ENCODE measurements at places on chromosomes 16 and 17.

DNA sequence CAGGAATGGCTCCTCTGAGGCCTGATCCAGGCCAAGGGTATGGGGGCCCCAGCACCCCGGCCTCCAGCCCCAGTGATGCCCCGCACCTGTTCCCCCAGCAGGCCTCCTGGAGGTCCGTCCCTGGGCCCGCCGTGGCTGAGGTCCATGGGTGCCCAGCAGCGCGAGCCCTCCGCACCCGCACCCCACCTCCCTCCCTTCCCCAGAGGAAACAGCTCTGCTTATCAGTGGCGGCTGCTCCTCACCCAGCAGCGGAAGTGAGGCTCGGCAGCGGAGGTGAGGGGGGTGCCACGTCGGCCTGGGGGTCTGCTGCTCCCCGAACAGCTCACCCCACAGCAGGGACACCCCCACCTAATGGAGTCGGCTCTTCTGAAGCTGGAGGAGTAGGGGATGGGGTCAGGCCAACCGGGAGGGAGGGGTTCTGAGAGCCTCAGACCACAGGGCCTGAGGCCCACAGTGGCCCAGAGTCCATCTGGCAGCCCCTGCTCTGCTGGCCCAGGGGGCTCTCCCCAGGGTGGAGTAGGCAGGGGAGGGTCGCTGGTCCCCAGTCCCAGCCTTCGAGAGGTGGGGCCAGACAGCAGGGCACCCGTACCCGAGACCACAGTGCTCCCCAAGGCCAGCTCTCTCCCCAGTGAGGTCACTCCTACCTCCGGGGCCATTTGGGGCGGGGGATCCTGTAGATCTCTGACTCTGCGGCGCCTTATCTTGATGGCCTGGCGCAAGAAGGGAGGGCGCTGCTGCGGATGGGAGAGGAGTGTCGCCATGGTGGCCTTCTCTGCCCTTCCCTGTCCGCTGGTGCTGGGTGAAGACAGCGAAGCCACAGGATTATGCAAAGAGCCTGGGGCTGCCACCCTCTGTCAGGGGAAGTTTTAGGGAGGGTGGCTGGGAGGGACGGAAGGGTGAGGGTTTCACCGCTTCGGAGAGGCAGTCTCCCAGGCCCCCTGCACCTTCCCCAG, at the start of gene UNC13D:
UNC13D (minus strand) TSS at position 828 of the 953 bp plus-strand sequence; CDS start at position 761, 67 bp downstream.
- DNase-seq, result peak; percentile 63

DNA sequence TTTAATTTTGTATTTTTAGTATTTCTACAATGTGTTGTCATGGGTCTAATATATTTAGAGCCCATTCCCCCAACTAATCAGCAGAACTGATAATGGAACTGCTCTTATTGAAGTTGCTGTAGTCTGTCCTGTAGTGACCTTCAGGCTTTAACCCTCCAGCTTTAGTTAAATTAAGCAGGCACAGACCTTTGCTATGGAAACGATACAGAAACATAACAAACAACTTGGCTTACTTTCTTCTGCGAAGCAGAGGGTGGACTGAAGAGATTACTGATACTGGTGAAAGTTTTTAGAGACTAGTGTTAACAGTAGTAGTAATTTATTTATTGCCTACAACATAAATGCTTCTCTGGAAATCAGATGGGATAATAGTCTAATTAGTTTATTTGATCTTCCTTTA, 61.4 kb downstream of the NFATC3 start:
- no peak for DNase-seq

- DNase-seq, result no peak
Measured at GRCh38 chr16:2226245-2226793, 2.9 kb downstream of the E4F1 start.

GRCh38 chr16:57166951-57167350, 18.9 kb downstream of the PSME3IP1 start:
- no peak for DNase-seq

DNA sequence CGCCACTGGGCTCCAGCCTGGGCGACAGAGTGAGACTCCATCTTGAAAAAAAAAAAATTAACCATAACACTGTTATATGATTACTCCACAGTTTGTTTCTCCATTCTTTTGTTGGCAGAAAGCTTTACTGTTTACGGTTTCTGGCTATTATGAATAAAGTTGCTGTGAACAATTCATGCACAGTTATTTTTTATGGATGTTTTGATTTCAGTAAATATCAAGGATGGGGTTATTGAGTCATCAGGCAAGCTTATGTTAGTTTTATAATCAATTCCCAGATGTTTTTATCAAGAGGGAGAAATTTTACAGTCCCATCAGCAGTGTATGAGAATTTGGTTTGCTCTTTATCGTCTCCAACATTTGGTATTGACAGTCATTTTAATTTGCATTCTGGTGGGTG, 67.9 kb downstream of the TAOK1 start:
- DNase-seq, result no peak

- DNase-seq, result no peak
Measured at GRCh38 chr16:86219655-86220445, 290.5 kb upstream of the FOXF1 start.

DNA sequence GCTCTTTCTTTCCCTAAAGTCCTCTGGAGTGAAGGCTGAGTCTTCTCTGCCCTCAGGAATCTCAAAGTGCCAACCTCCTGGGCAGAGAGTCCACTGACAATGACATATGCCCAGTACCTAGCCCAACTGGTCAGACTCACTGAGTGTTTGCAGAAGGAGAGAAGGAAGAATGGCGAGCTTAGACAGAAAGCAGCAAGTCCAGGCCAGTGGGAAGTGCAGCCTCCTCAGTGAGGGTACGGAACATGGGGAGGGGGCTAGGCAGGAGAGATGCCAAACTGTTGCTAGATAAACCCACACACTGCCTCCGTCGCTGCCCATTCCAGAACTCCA, 678 bp downstream of the EXOC7 start:
- DNase-seq, result no peak

DNA sequence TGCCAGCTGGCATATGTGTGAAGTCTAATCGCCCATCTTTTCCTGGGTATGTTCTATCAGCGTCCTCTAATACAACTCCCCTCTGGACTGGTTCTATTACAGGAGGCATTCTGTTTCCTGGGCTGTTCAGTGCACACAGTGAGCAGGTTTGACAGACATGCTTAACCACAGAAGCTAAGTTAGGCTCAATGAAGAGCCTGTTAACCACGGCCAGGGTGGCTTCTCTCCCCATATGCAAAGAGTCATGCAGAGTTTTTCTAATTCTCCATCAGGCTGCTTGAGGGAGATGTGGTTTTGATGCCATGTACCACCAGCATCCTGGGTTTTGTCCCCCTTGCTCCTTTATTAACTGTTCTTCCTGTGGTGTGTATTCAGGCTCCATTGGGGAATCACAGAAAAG, 57.2 kb upstream of the ALOX12 start:
- no peak for DNase-seq

GRCh38 chr16:55045329-55045728, 114.7 kb downstream of the IRX5 start:
- DNase-seq, result no peak

Measured in stimulated activated CD4-positive, alpha-beta T cell treated with anti-CD3 and anti-CD28 coated beads, Interleukin-2, amount 100 ng/mL, for 24 hours (primary cell).